ENCODE measurements at places on chromosomes 11 and 22.

DNA sequence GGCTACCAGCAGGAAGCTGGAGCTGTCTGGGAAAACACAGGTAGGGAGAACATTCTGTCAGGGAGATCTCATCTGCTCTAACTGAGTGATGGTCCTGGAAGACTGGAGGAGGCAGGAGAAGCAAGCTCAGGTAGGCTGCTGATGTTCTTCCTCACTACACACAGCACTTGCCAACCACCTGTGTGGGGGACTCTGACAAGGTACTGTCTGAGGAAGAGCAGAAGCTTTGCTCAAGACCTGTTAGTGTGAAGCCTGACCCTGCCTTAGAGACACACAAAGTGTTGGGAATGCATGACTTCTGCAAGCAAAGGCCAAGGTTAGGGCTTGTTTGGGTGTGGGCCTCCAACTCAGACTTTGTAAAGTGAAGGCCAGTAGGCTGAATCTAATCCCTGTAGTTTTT is 46.5 kb downstream of the CHST1 start:
- no peak for DNase-seq

DNA sequence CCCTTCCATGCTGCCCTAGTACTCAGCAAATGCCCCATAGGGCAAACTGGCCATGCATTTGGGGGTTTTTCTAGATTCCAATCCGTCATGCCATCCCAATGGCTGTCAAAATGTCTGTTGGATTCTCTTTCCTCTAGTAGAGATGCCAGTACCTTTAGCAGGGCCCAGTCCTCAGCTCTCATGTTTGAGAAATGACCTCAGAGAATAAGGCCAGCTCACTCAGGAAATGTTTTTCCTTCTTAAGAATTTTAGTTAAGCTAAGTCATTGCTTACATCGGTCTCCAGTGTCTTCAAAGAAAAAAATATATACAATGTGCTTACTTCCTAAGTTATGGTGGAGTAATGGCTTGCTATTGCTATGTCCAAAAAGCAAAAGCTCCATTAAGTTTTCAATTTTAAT is 14.1 kb upstream of the ALKBH3 start:
- no peak for DNase-seq

GRCh38 chr11:111688013-111688412 is 78.2 kb downstream of the PPP2R1B start:
- no peak for DNase-seq

DNA sequence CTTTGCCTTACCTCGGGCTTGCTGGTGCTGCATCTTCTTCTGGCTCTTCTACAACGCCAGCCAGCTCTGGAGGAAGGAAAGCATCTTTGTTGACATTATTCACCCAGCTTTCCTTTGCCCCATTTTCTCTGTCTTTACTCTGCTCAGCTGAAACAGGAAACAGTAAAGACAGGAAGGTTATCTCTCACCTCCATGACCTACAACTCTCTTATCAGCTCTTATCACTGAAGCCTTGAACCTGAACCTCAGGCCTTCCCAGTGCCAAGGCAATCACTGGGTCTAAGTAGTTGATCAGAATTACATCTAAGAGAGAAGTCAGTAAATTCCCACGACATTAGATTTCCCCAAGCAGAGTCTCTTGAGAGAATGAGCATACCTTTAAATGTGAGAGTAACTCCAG is 59.6 kb upstream of the CCDC89 start:
- no peak for DNase-seq

DNA sequence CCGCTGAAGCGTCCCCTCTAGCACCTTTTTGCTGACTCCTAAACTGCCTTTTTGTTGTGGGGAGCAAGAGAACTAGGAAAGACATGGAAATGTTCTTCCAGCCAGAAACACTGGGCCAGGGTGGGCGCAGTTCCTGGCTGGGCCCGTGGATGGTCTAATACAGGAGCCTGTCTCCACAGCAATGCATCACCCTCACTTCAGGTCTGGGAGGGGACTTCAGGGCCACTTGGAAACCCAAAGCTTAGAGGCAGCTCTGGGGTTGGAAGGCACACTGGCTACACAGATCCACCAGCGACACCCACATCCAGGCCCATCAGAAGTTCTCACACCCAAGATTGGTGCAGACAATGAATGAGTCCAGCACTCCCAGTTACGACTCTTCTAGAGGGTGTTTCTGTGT is 120.3 kb downstream of the ETS1 start:
- no peak for DNase-seq

DNA sequence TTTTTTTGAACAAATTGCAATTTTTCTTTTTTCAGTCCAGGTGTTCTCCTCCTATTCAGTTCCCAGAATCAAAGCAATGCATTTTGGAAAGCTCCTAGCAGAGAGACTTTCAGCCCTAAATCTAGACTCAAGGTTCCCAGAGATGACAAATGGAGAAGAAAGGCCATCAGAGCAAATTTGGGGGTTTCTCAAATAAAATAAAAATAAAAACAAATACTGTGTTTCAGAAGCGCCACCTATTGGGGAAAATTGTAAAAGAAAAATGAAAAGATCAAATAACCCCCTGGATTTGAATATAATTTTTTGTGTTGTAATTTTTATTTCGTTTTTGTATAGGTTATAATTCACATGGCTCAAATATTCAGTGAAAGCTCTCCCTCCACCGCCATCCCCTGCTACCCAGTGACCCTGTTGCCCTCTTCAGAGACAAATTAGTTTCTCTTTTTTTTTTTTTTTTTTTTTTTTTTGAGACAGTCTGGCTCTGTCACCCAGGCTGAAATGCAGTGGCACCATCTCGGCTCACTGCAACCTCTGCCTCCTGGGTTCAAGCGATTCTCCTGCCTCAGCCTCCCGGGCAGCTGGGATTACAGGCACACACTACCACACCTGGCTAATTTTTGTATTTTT is 6.2 kb upstream of the UBE4A start:
- DNase-seq = no peak

- DNase-seq = no peak
Observed at GRCh38 chr11:10275714-10276113, 18.3 kb downstream of the SBF2 start.

Data from activated T-helper 1 cell treated with Interleukin-2 at 50 U/mL for 16 hours (primary cell).